Caki2 (cell line): ENCODE measurements at places on chromosomes 16 and 17. TPM values are rescaled to one million over a fixed set of nuclear protein-coding genes. Genes with fewer than 3 reads are reported as not detected.

The MYH3 gene
- total RNA-seq, result 0.03 TPM in 1 of 2 replicates, not detected in the other

DNA sequence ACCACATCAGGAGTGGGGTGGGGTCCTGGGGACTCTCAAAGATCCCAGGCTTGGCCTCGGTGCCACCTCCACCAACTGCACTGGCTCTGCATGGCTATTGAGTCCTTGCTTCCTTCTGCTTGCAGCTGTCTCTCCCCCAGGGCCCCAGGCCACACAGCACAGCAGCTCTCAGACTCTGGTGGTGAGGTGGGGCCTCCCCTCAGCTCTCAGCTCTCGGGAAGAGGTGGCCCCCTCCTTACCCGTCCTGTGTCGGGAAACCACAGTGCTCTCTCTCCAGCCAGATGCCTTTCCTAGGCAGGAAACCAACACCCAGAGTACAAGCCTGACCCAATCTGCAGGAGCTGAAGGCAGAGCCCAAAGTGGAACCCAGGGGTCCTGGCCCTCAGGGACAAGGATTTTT is 18.5 kb downstream of the SRCIN1 start:
- DNase-seq, result no peak

- DNase-seq, result no peak
These were observed 38.9 kb downstream of the LGALS9 start for GRCh38 chr17:27669850-27670249.

GRCh38 chr17:69954241-69954925 is 120.6 kb upstream of the KCNJ16 start:
- DNase-seq, result no peak

The OTOP2 gene
- not detected in 2 replicates for total RNA-seq

GRCh38 chr16:3008690-3009037 is 4.1 kb upstream of the CLDN9 start:
- no peak for DNase-seq

- no peak for DNase-seq
These were observed 58.3 kb downstream of the NOS2 start for GRCh38 chr17:27741971-27742575.

- peak; percentile 80 for DNase-seq
These were observed at the start of gene MRPL12 for GRCh38 chr17:81702934-81703746. MRPL12 (plus strand) TSS chr17:81703367; CDS start chr17:81703502, 135 bp downstream.

GRCh38 chr17:39632153-39632941 is 4.6 kb upstream of the STARD3 start:
- DNase-seq, result no peak

GRCh38 chr16:3080024-3080423 is 14.6 kb downstream of the IL32 start:
- no peak for DNase-seq

GRCh38 chr17:9844153-9844552 is 18.4 kb downstream of the GLP2R start:
- no peak for DNase-seq

DNA sequence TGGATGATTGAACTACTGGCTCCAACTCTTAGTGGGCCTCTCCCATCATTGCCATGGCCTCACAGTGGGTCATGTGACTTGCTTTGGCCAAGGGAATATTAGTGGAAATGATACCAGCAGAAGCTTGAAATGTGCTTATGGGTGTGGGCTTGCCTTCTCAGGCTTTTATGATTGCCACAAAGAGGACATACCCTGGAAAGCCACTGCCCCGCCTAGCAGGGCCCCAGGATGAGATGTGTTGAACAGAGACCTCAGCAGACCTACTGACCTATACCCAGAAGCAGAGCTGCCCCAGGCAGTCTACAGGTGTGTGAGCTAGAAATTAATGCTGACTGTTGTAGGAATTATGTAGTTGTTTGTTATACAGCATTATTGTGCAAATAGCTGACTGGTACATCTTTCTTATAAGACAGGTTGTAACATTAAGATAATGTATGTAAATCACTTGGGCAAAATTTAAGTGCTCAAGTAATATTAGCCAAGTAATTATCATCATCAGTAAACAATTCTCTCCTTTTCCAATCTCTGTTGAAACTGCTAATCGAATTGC is 67.8 kb upstream of the CDH5 start:
- DNase-seq, result no peak

The TSPAN10 gene
- total RNA-seq, result 9.6 and 18.9 TPM in 2 replicates

The STAC2 gene
- not detected in 2 replicates for total RNA-seq

The PLEKHG4 gene
- total RNA-seq, result 20.5 and 21.2 TPM in 2 replicates

GRCh38 chr17:77076124-77076830 is 64.5 kb upstream of the SEC14L1 start:
- DNase-seq, result no peak

The ABCC12 gene
- total RNA-seq, result not detected in 2 replicates

GRCh38 chr16:22297871-22298733 is 893 bp downstream of the POLR3E start:
- DNase-seq, result peak; percentile 96

The GFAP gene
- total RNA-seq, result not detected in 2 replicates

DNA sequence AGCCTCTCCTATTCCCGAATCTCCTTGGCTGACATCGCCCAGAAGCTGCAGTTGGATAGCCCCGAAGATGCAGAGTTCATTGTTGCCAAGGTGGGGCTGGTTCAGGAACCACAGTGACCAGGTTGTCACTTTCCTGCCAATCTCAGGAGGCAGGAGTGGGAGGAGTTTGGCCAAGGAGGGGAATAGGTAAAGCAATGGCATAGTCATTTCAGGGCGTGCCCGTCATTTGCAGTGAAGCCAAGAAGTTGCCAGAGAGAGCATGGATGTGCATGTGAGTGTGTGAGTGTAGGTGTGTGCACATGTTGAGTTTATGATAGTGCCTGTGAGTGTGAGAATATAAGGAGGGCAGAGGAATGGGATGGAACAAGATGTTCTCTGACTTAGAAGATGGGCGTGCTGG is 14.8 kb downstream of the PSMD3 start:
- no peak for DNase-seq

GRCh38 chr16:56357241-56357764 is 68.0 kb downstream of the AMFR start:
- no peak for DNase-seq

GRCh38 chr17:13311306-13311705 is 290.4 kb downstream of the HS3ST3A1 start:
- DNase-seq, result peak; percentile 5

DNA sequence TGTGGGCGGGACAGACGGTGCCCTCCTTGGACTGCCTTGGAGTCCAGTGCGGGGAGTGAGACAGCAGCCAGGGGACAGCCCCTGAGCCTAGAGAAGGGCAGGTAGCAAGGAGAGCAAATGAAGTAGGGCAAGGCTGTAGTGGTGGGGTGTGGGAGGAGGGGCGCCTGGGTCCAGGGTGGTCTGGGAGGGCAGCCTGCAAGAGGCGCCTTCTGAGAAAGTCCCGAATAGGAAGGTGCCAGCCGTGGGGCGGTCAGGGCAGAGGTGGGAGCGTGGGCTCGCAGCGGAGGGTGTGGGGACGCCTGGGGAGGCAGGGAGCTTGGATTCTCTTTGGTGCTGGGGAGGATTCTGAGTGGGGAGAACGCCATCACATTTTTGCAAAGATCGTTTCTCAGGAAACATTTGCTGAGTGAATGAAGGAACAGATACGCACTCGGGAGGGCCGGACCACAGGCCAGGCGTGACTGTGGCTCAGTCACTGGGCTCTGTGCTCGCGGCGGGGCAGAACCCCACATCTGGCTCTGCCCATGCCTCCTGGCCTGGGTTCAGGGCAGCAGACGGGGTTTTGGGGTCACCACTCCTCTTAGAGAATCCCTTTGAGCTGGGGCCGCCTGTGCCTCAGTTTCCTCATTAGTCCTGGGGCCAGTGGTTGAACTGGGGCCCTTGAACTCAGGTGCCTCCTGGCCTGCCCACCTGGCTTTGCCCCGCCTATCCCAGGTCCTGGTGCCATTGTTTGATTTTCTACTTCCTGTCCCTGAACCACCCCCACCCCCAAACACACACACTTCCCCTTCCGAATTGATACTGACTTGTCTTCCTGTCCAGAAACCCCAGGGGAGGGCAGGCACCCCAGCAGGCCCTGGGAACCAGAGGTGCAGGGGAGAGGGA is 4.2 kb downstream of the SNN start:
- DNase-seq, result no peak

DNA sequence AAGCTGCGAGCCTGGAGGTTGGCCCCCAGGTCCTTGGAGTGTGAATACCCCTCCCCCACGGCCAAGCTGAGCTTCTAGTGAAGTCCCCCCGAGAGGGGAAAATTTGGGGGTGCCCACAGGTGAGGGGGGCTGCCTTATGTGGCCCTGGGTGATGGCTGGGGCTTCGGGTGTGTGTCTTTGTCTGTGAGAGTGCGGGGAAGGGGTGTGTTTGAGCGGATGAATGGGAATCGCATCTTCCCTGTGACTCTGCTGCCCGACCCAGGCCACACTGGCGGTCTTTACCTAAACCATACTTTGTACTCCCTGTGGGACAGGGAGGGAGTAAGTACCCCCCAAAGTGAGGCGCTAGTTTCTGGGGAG is 1.3 kb downstream of the SBK1 start:
- no peak for DNase-seq

DNA sequence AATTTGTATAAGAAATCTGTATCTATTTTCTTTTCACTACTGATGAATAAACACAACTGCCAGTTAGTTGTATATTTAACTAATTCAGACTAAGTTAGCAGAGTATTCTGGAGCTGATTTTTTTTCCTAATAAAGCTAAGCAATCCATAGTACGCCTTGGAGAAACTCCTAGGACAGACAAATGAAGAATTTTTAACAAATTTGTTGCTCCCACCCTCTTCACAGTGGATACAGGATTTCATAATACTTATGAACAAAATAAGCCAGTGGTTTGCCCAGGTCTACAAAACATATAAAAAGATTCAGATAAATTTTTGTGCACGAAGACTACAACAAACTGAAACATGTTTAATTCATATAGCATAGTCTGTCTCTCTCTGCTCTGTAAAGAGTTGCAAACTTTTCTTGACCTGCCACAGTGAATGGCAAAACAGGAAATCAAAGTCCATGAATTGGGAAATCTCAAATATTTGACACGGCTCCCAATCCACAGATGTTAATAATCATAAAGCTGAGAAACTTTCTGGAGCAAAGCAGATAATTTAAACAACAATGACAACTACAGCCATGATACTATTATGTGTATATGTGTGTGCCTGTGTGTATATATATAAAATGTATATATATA is 594 bp upstream of the ABCA6 start:
- DNase-seq, result no peak

GRCh38 chr16:82439678-82440293 is 187.0 kb upstream of the CDH13 start:
- DNase-seq, result no peak

DNA sequence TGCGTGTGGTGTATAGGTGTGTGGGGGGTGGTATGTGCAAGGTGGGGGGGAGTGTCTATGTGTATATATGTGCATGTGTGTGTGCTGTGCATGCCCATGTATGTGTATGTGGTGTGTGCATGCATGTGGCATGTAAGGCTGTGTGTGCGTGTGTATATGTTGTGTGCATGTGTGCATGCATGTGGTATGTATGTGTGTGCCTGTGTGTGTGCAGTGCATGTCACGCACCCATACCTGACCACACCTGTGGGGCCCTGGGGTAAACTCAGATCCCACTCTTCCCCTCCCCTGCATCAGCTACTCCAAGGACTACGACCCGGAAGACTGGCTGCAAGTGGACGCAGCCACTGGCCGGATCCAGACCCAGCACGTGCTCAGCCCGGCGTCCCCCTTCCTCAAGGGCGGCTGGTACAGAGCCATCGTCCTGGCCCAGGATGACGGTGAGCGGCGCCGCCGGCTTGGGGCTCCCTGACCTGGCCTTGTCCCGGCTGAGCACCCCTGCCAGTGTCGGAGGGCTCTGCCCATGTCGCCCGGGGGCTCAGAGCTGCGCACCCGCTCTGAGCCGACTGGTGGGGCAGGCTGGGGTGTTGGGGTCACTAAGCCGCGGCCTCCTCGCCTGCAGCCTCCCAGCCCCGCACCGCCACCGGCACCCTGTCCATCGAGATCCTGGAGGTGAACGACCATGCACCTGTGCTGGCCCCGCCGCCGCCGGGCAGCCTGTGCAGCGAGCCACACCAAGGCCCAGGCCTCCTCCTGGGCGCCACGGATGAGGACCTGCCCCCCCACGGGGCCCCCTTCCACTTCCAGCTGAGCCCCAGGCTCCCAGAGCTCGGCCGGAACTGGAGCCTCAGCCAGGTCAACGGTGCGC is 9.1 kb downstream of the SLC22A31 start:
- DNase-seq, result no peak

DNA sequence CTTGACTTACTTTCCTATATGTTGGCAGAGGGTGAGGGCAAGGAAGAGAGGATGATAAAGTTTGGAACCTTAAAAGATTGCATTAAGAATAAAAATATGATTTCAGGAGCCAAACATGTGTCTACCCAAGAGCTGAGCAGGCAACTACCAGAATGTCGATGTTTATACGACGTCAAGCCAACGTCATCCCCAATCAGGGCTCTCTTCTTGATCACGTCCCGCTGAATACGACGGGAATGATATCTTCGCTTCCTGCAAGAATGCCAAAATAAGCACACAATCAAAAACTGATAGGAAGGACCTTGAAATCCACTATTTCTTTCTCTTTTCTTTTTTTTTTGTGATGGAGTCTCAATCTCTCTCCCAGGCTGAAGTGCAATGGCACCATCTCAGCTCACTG is 20.1 kb upstream of the ITGAE start:
- DNase-seq, result no peak

The LRRC46 gene
- not detected in 2 replicates for total RNA-seq

The SCARF1 gene
- 0.34 TPM in 1 of 2 replicates, not detected in the other for total RNA-seq

The CARD14 gene
- not detected in 2 replicates for total RNA-seq

The CDC42EP4 gene
- 50.8 and 54.9 TPM in 2 replicates for total RNA-seq

The TLCD3B gene
- total RNA-seq, result 1.4 and 3.4 TPM in 2 replicates

DNA sequence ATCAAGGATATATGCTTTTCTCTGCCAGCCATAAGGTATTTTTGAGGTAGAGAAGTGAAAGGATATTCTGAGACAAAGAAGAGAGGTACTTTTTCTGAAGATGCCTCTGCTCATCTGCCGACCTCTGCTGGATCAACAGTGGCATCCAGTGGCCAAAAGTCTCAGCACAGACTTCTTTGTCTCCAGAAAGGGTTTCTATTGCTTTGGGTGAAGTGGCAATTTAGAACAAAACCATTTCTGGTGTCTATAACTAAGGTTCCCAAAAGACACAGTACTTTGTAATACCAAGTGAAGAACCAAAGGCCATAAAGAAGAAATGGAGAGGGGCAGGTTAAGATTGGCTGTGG is 155.2 kb upstream of the C17orf78 start:
- peak; percentile 10 for DNase-seq

GRCh38 chr16:8182761-8183160 is 407.6 kb downstream of the TMEM114 start:
- no peak for DNase-seq

GRCh38 chr16:53911513-53911912 is 207.6 kb downstream of the FTO start:
- no peak for DNase-seq

The ST6GALNAC2 gene
- 2.8 and 5.3 TPM in 2 replicates for total RNA-seq

DNA sequence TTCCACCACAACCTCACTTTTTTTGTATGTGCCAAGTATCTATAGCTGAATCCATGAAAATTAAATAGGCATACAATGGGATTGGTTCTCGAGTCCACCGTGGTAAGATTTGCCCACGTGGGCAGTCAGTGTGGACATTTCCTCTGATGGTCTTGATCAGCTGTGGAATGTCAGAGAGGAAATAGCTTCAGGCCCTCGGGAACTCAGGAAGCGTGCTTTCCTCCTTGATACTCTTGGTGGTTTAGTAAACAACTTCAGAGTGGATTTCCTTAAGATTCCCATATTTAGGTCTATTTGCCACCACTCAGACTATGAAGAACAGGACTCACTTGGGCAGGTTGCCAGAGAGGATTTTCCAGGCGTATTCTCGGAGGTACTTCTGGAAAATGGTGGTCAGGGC is 152.5 kb downstream of the VPS53 start:
- no peak for DNase-seq
